ENCODE measurements at places on chromosomes 5 and 9.

DNA sequence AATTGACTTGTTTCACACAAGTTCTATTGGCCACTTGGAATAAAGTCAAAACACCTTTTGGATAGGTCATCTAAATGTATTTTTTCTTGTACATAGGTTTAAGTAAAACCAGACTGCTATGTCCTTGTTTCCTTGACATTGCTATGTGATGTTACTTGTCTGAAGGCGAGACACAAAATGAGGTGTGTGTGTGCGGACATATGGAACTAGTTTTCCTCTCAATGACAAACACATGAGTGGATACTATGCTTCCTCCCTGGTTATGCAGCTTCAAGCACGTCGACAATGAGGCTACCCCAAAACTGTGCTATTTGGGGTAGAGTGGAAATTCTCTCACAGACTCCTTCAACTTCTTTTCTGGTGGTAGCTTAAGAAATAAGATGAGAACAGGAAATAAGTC lies 276.8 kb downstream of the GAS1 start:
- DNase-seq: no peak

DNA sequence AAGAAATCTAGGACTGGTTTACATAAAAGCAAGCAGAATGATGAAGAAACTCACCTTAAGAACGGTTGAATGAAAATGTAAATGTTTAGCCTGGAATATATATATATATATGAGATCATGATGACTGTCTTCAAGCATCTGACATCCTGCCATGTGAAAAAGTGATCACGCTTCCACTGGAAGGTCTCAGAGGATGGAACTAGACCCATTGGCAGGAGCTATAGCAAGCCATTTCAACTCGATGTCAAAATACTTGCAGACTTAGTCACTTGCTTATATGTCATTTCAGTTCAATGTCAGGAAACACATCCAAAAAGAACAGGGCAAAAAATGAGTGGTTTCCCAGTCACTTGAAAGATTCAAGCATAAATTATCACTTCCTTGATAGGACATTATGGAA lies 22.2 kb upstream of the TMEM161B start:
- DNase-seq: peak; percentile 43

- DNase-seq: no peak
Measured at GRCh38 chr5:893137-893506, 438 bp downstream of the TRIP13 start.

- no peak for DNase-seq
Measured at GRCh38 chr9:5951686-5952211, 61.1 kb downstream of the MLANA start.

DNA sequence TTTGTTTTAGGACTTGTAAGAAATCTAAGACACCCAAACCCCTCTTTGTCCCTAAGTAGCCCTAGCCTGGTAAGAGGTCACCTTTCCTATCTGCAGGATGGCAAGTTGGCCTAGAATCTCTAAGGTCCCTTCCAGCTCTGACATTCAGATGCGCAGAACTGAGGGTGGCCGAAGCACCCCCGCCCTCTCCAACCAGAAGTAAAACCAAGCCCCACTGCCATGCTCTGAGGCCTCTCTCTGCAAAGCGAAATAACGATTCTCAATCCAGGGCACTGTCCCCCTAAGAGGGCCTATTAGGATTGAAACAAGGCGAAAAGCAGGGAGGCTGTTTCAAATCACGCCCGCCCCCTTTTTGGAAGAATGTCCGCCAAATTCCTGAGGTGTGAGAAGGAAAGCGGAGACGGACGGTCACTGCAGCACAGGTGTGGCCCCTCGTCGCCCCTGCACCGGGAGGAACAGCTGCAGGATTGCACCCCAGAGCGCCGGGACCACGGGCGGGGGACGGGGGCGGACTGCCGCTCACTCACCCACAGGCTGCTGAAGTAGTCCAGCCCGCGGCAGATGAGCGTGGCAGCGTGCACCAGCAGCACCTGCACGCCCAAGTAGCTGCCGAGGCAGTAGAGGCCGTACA lies 824 bp downstream of the TMEM245 start:
- no peak for DNase-seq

DNA sequence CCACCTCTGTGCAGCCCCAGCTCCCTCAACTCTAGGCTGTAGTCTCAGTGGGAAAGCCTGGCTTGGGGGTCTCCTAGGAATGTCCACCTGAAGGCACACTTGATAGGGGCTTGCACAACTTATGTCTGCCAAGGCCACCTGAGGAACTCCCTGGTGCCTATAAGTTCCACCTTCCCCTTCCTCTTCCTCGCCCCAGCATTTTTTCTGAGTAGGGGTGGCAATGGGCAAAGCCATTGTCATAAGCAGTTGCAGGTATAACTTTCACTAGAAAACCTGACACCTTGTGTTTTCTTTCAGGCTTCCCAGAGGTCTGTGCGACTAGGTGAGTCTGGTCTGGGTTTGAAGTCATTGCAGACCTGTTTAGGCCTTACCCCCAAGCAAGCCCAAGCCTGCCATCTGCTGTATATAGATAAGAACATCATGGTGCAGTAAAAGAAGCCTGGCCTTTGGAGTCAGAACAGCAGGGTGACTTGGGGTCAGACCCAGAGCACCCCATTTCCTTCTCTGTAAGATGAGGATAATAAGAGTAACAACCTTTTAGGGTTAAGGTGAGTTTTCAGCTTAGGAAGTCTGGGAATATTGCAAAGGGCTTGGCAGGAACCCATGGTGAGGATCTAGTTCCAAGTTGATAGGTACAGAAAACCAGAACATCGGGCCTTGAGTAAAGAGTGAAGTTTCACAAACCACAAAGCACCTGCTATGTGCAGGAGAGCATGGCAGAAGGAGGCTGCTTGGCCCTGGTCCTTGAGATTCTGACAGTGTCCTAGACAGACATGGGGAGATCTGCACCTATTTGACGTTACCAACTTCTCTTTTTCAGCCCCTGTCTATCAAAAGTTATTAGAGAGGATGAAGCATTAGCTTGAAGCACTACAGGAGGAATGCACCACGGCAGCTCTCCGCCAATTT lies 33.8 kb downstream of the TGFBI start:
- DNase-seq: no peak

All from retinal pigment epithelial cell (primary cell).